ENCODE measurements at places on chromosomes 5 and 9.

GRCh38 chr5:153081385-153081784 lies 409.1 kb upstream of the GRIA1 start:
- no peak for DNase-seq

- DNase-seq, result no peak
Measured at GRCh38 chr5:71587766-71588532, 809 bp downstream of the MCCC2 start.

GRCh38 chr9:134377976-134378375 lies 51.7 kb downstream of the RXRA start:
- DNase-seq, result no peak

GRCh38 chr5:73151766-73152410 lies 21.1 kb upstream of the TMEM174 start:
- DNase-seq, result no peak

- no peak for DNase-seq
Measured at GRCh38 chr9:130149654-130150286, 22.4 kb upstream of the NCS1 start.

- no peak for DNase-seq
Measured at GRCh38 chr9:132288966-132289365, 65.8 kb downstream of the SETX start.

- DNase-seq, result no peak
Measured at GRCh38 chr5:56700711-56701110, 114.6 kb upstream of the MAP3K1 start.

- no peak for DNase-seq
Measured at GRCh38 chr5:570446-570845, 41.7 kb upstream of the CEP72 start.

GRCh38 chr5:42648915-42649314 lies 107.7 kb upstream of the CCDC152 start:
- no peak for DNase-seq

DNA sequence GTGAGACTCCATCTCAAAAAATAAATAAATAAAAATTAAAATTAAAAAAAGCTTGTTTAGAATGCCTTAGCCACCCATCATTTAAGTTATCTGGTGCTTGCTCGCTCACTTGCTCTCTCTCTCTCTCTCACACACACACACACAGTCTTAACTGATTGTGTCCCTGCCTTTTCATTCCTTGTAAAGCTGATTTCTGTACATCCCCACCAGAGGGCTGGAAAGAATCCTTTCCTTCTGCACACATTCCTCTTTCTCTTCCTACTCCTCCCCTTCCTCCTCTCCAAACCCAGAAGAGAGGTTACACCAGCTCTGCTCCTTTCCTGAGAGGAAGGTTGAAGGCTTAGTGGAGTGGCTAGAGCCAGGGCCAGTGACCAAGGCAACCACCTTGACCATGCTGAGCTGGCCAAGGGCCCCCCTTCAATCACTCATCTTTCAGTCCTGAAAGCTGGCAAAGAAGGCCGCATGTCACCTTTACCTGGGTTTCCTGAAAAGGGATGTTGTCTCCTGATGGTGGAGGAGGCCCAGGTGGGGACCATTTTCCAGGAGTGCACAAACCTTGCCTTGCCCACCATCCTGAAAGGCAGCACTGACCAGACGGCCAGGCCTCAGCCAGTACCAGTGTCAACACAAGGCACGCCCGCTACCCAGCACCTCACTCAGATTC lies 25.6 kb downstream of the STK10 start:
- no peak for DNase-seq

- DNase-seq, result no peak
Measured at GRCh38 chr9:125074976-125075375, 68.4 kb downstream of the SCAI start.

DNA sequence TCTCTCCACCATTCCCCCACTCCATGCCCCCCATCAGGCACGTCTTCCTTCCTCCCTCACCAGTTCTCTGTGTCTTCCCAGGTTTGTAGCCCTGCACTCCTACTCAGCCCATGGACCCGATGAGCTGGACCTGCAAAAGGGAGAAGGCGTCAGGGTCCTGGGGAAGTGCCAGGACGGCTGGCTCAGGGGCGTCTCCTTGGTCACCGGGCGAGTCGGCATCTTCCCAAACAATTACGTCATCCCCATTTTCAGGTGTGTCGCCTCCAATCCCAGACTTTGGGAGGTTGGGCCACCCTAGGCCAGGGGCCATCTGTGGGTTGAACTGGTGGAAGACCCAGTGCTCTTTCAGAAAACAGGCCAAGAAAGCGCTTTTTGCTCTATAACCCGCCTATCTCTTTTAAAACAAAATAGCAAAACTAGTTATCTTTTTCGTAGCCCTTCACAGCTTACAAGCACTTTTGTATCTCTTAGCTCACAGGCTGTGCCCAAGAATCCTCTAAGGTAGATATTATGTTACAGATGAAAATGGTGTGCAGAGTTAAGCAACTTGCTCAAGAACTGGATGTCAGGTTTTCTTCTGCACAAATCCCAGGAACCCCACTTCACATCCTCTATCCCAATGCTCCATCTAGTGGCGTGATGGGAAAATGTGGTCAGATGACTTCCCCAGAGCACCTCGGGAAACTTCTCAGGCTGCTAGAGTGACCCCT lies 56.2 kb downstream of the PLAC8L1 start:
- DNase-seq, result no peak

DNA sequence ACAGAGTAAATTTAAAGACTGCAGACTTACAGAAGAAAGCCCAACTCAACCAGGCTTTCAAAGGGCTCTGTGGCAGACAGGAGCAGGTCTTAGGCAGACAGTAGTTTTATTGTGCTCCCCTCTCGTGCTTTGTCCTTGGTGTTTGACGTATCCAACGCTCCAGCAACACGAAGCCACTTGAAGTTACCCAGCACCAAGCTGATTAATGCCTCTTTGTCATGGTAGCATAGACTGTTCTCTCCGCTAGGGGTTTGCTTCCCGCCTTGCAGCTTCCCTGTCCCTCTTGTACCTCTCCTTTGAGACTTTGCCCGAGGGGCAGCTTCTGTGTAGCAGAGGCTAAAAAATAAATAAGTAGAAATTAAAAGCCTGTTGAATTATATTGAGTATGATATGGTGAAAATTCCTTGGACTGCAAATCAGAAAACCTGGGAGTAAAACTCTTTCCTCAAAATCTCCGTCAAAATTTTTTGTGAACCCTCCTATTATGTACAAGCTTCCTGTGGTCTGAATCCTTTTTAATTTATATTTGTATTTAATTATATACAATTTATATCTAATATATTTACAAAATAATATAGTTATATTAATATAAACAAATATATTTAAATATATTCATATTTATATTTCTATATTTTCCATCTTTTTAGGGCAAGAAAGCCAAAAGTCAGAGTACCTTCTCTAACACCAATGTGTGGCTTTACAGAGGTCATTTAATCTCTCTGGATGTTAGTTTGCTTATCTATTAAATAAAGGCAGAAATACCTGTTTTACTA lies 405.4 kb downstream of the DMAC1 start:
- no peak for DNase-seq

DNA sequence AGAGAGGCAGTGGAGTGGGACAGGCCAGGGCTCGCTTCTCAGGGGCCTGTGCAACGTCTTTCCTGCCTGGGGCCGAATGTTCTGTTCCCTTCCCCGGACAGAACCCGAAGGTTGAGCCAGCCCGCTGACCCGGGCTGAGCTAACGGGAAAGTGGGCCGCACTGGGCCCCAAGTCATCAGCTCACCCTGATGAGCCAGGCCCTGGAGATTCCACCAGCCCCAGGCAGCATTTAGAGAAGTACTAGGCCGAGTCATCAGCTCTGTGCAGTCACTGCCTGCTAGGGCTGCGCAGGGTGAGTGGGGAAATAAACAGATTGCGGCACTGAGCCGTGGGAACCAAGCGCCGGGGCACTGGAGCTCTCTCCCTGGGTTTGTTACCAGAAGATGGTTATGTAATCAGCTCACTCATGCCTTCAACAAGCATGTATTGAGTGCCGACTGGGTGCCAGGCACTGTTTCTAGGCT lies 29.1 kb upstream of the DUSP1 start:
- DNase-seq, result no peak

DNA sequence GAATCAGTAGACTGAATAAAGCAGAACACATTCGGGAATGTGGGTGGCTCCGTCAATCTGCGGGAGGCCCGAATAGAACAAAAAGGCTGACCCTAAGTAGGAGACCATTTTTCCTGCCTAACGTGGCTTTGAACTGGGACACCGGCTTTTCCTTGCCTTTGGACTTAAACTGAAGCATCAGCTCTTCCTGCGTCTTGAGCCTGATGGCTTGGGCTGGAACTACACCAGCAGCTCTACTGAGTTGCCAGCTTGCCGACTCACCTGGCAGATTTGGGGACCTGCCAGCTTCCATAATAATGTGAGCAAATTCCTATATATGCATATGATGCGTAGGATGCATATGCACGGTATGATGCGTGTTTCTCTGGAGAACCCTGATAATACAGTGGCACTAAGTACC lies 111.3 kb downstream of the DAPK1 start:
- no peak for DNase-seq

- no peak for DNase-seq
Measured at GRCh38 chr5:77550406-77550805, 58.3 kb upstream of the WDR41 start.

- no peak for DNase-seq
Measured at GRCh38 chr9:81993656-81994055, 5.1 kb downstream of the SPATA31D1 start.

DNA sequence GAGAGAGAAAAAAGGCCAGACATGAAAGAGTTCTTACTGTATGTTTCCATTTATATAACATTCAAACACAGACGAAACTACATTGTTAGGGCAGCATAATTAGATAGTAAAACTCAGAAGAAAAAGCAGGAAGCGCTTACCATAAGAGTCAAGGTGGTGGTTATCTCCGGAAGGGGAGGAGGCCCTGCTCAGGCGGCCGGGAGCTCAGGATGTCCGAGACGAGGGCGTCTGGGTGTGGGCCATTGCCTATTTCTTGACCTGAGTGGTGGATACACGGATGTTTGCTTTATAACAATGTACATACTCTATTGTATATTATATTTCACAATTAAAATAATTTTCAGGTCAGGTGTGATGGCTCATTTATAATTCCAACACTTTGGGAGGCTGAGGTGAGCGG lies 80.9 kb upstream of the COL5A1 start:
- no peak for DNase-seq

DNA sequence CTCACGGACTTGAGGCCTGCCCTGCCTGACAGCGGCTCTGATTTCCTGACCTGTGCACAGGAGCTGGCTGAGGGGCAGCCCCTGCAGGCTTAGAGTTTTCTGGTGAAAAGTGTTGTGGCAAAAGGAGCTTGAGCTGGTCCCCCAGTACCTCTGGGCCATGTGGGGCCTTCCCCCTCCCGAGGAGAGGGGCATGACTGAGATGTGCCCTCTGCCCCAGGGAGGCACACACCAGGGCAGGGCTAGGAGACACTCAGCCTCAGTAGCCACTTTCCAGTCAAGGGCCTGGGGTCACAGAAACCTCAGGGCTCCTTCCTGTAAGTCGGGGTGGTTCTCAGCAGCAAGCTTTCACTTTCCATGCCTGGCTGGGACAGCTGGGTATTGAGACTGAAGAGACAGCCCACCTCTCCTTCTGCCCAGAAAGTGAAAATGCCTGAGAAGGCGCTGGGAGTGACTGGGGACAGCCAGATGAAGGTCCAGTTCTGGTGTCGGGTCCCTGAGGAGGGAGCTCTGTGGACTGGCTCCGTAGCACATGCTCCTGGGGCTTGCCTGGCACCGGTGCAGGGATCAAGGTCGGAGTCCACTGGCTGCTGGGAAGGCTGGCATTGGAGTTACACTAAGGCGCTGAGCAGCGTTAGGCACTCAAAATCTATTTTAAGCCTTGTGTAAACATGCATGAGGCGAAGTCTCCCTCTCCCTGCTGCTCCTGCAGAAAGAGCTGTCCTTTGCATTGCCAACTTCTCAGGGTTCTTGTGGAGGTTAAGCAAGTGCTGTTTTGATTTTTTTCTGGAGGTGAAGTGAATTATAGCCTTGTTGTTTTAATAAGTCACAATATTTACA lies 394.9 kb downstream of the GADD45G start:
- no peak for DNase-seq

GRCh38 chr5:107558823-107559375 lies 111.8 kb downstream of the EFNA5 start:
- DNase-seq, result no peak

GRCh38 chr9:95058795-95059386 lies 258.6 kb downstream of the FANCC start:
- no peak for DNase-seq
